ENCODE measurements at places on chromosomes 1 and 21.

- DNase-seq, result no peak
Measured at GRCh38 chr21:45016406-45017038, 57.9 kb upstream of the ADARB1 start.

DNA sequence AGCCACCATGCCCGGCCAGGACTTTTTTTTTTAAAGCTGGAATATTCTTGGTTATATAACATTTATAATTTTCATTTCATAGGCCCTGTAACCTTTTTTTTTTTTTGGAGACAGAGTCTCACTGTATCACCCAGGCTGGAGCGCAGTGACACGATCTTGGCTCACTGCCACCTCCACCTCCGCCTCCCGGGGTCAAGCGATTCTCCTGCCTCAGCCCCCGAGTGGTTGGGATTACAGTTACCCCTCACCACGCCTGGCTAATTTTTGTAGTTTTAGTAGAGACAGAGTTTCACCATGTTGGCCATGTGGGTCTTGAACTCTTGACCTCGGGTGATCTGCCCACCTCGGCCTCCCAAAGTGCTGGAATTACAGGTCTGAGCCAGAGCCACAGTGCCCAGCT lies 12.6 kb downstream of the ZYG11B start:
- DNase-seq, result no peak

DNA sequence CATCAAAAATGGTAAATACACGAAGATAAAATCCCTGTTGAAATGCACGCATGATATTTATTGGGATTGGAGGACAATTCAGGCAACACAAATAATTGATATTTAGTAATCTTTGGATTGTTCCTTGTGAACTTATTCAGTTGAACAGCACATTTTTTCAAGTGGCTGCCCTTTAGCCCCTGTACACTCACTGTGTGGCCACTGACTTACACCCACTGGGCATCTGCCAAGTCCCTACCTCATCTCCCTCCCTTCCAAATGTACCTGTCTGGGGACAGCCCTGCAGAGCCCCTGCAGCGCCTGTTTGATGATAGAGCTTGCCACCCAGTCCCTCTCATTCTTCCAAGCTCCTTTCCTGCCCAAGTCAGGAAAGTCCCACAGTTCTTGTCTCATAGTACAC lies 154.3 kb downstream of the GLUL start:
- no peak for DNase-seq

DNA sequence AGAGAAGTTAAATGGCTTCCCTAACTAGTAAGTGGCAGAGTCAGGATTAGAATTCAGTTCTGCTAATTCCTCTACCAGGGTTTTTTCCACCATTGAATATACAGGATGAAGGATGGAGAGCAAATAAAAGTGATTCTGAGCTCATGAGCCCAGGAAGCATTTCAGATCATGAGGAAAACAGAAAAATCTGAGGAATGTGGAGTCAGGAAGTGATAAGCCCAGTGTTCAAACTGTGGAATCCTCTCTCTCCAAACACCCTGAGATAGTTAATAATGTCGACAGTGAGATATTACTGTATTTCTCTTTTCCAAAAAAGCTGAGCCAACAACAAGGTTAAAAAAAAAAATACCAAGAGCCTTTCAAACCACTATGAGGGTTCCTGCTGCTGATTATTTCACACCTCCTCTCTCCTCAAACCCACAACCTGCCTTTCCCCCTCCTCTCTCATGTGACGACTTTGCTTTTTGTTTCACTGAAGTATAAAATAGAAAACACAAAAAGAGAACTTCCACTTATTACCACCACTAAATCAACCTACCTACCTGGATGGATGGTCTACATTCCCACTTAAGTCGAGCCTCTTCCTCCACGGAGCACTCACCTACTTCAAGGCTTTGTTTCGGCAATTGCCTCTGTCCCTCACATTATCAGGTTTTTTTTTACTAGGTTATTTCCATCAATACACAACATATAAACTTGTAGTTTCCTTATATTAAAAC lies 8.9 kb downstream of the SLAMF1 start:
- DNase-seq, result no peak

GRCh38 chr1:215526147-215526845 lies 40.8 kb upstream of the KCTD3 start:
- no peak for DNase-seq
